Activated effector memory CD4-positive, alpha-beta T cell treated with Interleukin-2 at 50 U/mL for 16 hours (primary cell): ENCODE measurements at places on chromosomes 3 and 15.

GRCh38 chr15:44775953-44776352, 39.6 kb downstream of the TRIM69 start:
- DNase-seq = no peak

DNA sequence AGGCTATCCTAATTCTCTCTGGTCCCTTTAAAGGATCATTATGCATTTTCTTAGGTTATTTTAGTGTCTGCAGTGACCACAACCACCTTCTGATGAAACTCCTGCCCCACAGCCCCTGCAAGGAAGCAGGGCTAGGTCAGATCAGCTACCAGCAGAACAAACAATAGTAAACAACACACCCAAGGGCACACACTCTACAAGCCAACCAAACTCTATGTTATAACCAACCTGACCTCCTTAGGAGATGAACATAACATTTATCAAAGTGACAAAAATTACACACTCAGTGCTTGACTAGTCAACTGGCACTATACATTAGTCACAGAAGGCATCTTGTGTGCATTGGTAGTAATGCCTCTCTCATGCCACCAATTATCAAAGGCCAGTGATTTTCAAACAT, 17.3 kb downstream of the DENND6A start:
- DNase-seq = no peak

GRCh38 chr15:75661100-75661755, 13.5 kb downstream of the SNX33 start:
- no peak for DNase-seq

DNA sequence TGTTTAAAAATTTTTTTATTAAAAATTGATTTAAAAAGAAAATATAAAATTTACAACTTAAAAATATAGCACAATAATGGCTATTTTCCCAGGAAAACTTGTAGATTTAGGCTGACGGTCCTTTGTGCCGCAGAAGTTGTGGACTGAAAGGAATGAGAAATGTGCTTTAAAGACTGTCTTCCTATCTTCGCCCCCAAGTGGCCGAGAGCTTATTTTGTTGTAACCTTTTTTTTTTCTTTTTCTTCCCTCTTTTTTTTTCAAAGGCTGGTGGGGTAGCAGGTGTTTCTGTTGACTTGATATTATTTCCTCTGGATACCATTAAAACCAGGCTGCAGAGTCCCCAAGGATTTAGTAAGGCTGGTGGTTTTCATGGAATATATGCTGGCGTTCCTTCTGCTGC, 15.5 kb downstream of the SLC25A26 start:
- DNase-seq = no peak

GRCh38 chr3:138588445-138588844, 5.6 kb downstream of the CEP70 start:
- no peak for DNase-seq

DNA sequence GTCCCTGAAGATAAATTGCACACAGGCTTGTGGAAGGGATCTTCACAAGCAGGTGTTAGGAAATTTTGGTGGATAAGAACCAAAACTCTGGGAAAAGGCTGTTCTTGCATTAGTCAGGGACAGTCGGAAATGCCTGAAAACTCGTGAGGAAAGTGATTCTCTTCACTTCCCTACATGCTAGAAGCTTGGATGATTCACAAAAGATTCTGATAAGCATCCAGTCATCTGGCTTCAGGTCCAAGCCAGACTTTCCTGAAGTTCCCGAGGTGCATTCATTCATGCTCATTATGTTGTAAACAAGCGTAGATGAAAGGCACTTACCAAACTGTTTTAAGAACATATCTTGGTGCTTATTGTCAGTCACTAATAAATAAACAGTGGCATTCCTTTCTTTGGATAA, 1028.7 kb downstream of the NTRK3 start:
- DNase-seq = no peak

GRCh38 chr3:107416886-107417285, 39.6 kb downstream of the CCDC54 start:
- DNase-seq = no peak

GRCh38 chr3:159187232-159187631, 385.4 kb downstream of the MFSD1 start:
- no peak for DNase-seq

GRCh38 chr15:51620122-51620521, 2.4 kb downstream of the DMXL2 start:
- DNase-seq = no peak

DNA sequence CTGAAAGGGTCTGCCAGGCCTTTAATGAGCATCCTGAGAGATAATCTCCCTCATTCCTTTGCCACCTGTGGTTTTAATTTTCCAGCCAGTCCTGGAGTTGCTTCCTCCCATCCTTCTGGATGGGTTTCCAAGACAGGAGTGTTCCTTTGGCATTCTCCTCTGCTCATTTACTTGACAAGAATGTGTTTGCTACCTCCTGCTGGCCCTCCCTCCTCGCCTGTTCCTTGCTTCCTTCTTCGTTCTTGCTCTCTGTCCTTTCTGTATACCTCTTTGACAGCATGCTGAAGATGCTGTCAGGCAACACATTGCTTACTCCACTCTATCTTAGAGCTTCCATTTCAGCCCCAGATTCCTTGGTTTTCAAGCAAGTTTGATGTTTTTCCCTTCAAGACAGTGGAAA, 46.0 kb downstream of the ERC2 start:
- DNase-seq = no peak

DNA sequence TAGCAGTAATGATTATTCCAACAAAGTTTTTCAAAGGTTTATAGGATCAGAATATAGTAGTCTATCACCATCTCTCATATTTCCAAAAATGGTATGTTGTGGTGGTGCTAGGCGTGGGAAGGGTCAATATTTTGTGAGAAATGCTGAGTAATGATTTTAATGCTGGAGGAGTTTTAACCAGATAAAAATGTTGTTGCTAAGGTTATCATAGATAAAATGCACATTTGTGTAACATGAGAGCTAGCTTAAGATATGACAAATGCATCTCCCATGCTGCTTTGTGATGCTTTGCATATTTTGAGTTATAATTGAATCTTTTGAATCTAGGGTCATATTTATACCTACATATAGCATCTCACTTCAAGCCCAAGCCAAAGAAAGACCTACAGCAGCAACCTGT, 103.9 kb upstream of the ROBO1 start:
- no peak for DNase-seq

DNA sequence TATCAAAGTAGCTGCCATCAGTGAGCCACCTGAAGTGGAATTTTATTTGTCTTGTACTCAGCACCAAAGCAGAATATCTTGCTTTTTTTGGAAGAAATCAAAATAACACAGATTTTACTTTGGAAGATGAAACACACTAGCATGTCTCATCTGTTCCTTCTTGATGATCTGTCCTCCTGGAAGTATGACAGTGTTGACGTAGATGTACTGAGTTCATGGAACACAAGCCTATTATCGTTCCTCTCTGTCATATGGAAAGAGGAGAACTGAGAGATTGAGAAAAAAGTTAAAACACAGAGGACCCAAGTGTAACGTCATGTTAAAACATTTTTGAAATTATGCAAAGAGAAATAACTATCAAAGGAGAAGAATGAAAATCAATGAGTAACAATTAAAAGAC, 340.2 kb downstream of the ROBO2 start:
- no peak for DNase-seq

- no peak for DNase-seq
These were observed 464.3 kb upstream of the AGTR1 start for GRCh38 chr3:148233403-148233802.
